ENCODE measurements at places on chromosomes 1 and 21. TPM values are rescaled to one million over a fixed set of nuclear protein-coding genes. Genes with fewer than 3 reads are reported as not detected.
A peak's percentile ranks its signal among the peaks of the same experiment; 100 is the strongest.

- DNase-seq, result peak; percentile 72
Measured at GRCh38 chr1:171226747-171227370, 21.4 kb upstream of the FMO1 start.

DNA sequence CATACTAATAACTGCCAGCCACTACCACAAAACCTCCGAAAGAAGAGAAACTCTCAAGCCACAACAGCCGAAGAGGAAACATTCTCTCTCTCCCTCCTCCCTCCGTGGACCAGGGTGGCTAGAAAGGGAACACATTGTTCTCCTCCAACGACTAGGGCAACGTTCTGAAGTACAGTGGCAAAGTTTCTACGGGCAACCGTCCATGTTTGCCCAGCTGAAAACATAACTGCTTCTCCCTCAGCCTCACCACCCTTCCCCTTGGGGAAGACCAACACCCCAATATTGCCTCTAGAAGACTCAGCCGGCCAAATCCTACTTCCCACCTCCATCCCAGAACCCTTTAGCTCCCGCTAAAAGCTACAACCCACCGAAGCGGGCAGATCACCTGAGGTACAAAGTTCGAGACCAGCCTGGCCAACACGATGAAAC lies 2.0 kb downstream of the GLUL start:
- no peak for DNase-seq

- no peak for DNase-seq
Measured at GRCh38 chr1:53291574-53291973, 36.3 kb downstream of the LRP8 start.

DNA sequence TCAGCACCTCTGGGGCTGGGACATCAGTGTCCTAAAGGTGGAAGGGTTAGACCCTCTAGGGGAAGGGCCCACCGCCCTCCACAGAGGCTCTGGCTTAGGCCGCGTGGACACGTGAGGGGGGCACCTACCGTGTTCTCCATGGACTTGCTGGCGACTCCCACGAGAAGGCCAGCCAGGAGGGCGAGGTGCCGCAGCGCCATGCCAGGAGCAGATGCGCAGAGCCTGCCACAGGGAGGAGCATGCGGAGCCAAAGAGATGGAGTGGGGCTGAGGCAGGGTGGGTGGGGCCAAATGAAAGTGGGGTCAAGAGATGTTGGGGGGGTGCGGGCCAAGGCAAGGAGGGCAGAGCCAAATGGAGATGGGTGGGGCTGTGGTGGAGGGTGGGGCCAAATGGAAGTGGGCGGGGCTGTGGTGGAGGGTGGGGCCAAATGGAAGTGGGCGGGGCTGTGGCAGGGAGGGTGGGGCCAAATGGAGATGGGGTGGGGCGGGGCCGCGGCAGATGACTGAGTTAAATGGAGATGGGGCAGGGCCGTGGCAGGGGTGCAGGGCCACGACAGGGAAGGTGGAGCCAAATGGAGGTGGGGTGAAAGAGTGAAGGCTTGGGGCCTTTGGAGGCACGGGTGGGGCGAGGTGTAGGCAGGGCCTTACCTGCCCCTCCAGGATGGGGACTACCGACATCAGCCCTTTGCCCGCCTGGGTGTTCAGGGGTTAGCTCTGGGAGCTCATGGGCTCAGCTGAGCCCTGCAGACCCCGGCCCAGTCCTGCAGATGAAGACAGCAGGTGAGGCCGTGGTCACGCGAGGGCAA lies 17.4 kb upstream of the RNF223 start:
- peak; percentile 38 for DNase-seq

DNA sequence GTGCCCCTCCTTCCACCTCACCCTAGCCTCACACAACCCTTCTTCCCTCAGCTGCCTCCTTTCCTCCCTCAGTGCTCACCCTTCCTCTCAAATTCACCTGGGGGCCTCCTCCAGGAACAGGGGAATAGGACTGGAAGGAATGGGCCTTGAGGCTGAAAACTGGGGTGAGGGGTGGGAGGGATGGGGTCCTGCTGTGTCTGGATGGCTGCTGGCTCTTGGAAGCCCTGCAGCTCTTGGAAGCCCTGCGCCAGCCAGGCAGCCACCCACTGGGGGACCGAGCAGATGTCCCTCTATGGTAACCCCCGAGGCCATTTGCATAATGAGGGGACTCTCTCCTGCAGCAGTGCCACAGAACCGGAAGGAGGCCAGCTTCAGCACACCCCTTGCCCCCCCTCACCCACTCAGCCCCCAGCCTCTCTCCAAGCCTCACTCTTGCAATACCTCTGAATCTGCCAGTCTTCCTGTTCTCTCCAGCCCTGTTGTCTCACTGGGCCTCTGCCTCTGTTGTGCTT lies 85.2 kb downstream of the KIRREL1 start:
- no peak for DNase-seq

DNA sequence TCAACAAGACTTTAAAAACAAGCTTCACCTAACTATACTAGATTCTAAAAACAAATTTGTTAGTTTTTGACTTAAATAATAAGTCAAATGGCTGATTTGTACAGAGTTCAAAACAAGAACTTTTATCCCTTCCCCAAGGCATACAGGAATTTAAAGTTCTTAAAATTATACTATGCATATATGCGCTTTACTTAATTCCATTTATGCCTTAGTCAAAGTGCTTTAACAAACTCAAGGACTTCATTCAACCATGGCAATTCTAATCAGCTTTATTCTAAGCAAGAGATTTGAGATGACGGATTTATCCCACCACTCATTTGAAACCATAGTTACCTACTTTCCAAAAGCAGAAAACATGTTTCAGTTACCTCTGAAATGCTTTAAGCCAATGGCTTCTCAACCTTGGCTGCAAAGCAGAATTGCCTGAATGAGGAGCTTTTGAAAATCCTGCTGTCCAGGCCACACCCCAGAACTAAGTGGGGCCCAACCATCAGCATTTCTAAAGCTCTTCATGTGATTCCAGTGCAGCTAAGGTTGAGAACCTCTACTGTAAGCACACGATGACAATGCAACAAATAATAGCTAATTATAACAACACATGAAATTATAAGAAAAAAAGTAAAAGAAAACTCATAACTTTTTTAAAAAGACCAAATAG lies 44.6 kb downstream of the TTLL7 start:
- DNase-seq, result no peak

GRCh38 chr1:43058545-43059360 lies 100.1 kb upstream of the SLC2A1 start:
- peak; percentile 49 for DNase-seq

- no peak for DNase-seq
Measured at GRCh38 chr1:187665483-187665882, 836.7 kb downstream of the PLA2G4A start.

DNA sequence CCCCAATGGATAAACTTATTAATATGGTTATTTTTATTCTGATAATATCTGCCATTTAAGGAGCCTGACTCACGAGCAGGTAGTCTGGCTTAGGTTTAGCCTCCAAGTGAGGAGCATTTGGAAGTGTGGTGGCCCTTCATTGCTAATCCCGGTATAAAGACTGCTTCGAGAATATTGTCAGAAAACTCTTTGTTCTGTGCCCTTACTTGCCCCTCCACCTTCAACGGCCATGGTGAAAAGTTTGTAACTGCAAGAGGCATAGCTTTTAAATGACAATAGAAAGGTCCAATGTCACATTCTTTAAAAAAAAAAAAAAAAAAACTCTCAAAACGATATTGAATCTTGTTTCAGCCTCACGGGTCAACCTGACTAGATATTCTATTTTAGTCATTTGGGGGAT lies 157.4 kb upstream of the PROX1 start:
- no peak for DNase-seq

DNA sequence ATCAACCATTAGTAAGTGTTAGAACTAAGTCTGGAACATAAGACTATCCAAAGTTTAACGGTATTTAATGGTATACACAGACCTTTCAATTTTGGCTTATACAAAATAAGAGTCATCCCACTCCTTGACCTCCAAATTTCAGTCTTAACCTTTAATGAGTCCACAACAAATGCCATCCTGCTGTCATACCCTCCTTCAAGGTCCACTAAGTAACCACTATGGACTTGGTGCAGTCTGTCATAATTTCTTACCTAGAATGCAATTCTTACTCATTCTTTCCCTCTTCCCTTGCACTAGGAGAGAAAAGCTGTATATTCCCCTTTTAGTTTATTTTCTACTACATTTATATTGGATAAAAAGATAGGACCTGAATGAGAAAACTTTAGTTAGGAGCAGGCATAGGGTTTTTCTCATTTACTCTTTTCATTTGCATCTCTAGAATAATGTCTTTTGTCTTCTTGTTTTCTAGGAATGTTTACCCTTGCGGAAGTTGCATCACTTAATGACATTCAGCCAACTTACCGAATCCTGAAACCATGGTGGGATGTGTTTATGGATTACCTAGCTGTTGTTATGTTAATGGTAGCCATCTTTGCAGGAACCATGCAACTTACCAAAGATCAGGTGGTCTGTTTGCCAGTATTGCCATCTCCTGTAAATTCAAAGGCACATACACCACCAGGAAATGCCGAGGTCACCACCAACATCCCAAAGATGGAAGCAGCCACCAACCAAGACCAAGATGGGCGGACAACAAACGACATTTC lies 62.1 kb upstream of the ZNF326 start:
- DNase-seq, result no peak

DNA sequence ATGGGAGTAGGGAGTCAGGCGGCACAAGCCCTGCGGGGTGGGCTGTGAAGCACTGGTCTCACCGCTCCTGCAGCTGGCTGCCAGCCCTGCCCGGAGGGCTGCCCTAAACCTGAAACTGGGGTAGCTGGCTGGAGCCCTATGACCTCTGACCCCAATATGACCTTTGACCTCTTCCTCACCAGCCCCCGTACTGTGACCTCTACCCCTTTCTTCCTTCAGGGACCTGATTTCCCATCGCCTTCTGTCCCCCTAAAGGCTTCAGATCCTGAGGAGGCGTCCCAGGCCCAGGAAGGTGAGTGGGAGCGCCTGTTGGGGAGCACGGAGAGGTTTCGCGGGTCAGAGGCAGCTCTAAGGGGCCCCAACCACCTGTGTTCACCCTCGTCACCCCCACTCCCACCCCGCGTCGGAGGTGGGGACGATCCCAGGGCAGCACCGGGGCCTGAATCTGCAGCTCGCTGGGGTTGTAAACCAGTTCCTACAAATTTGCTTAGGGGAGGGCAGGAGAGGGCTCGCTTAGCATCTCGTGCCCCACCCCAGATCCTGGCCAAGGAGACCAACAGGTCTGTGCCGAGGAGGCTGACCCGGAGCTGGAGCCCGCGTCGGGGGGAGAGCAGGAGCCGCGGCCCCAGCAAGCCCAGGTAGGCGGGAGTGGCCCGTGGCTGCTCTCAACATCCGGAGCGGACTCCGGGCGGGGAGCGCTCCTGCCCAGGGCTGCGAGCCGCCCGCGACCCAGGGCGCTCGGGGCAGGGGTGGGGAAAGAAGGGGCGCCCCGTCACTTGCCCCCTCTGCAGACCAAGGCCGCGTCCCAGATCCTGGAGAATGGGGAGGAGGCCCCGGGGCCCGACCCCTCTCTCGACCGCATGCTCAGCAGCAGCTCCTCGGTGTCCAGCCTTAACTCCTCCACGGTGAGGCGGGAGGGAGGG lies 7.3 kb downstream of the SYTL1 start:
- peak; percentile 86 for DNase-seq

The SLC45A1 gene
- 0.63 TPM for total RNA-seq

The PAPPA2 gene
- 0.81 TPM for total RNA-seq

The CD53 gene
- 0.15 TPM for total RNA-seq

All from H9 (cell line).